Lung microvascular endothelial cell (primary cell): ENCODE measurements at places on chromosomes 4 and X. TPM values are rescaled to one million over a fixed set of nuclear protein-coding genes. Genes with fewer than 3 reads are reported as not detected.

- DNase-seq, result no peak
These were observed 12.1 kb downstream of the FGFBP1 start for GRCh38 chr4:15926486-15926885.

The C4orf17 gene
- total RNA-seq, result not detected in 2 replicates

GRCh38 chrX:2928583-2929434 is at the start of gene ARSD:
Gene ARSD (minus strand): TSS chrX:2929339. CDS start chrX:2929275, 64 bp downstream.
- peak; percentile 92 for DNase-seq

DNA sequence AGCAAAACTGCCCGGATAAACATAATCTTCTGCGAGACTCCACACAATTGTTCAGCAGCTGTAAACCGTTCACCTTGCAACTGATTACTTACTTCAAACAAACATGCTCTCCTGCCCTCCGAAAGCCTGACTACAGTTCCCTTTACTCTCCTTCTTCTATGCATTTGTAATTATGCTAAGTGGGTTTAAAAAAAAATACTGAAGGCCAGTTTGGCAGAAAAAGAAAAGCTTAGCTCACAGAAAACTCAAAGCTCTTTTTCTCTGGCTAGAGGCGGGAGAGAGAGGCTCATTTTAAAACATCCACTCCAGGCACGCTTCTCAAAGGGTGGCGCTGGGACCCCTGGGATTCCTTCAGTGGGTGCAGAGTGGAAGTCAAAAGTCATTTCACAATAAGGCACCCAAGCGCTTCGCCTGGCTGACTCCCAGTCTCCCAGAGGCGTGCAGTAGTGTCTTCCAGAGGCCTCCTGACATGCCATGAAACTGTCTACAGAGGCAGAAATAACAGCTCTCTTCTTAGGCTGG is 1.9 kb downstream of the DHRSX start:
- DNase-seq, result no peak

- DNase-seq, result no peak
These were observed 87.1 kb upstream of the NPNT start for GRCh38 chr4:105808030-105808749.

DNA sequence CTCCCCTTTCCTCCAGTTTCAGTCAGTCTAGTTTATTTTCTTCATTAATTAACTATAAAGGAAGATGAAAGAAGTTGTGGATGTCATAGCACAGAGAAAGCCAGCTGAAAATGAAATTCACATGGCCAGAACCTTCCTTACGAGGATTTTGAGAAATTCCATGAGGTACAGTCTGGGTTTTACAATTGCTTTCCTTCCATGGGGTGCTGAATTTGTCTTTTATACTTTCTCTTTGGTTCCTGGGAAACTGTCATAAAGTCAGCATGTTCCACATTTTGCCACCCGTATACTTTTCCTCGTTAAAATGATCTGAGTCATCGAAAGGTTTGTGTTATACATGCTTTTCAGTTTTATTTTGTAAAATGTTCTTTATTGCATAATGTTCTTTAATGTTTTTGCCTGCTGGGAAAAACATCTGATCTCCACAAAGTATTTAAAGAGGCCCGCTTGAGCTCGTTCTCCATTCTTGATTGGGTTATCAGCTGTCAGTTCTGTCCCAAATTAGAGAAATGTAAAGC is 78.1 kb upstream of the CLDN34 start:
- DNase-seq, result no peak

DNA sequence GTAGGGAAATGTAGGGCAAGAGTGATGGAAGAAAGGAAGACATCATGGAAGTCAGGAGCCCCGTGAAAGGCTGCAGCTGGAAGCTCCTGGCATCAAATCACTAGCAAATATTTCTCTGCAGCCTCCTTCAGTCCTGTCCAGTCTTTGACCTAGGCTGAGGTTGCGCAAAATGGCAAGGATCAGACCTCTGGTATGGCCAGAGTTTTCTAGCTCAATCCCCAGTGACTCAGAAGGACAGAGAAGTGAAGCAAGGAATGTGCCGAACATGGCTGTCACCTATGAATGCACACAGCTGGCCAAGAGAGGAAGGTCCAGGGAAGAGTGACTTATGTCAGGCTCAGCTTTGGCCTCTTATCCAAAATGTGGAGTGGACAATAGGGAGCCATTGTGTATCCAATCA is 71.1 kb upstream of the PHOX2B start:
- DNase-seq, result no peak

GRCh38 chrX:54178100-54178940 is 4.7 kb downstream of the FAM120C start:
- peak; percentile 57 for DNase-seq

The NPY2R gene
- not detected in 2 replicates for total RNA-seq

The PI4K2B gene
- 18.5 and 24.6 TPM in 2 replicates for total RNA-seq

The XG gene
- 0.22 TPM in 1 of 2 replicates, not detected in the other for total RNA-seq

- no peak for DNase-seq
These were observed 1263.5 kb downstream of the PCDH7 start for GRCh38 chr4:31983677-31984076.

- DNase-seq, result no peak
These were observed 481.7 kb upstream of the ATOH1 start for GRCh38 chr4:93346840-93347239.

The METAP1 gene
- 17.3 and 17.9 TPM in 2 replicates for total RNA-seq
